ENCODE measurements at places on chromosomes 3 and 15. TPM values are rescaled to one million over a fixed set of nuclear protein-coding genes. Genes with fewer than 3 reads are reported as not detected.

Gene SPTBN5
- 0.75 TPM for total RNA-seq

Gene TNNC1
- not detected for total RNA-seq

Gene ATP10A
- 3.7 TPM for total RNA-seq

Gene RYR3
- total RNA-seq: 0.96 TPM

Gene ITPKA
- total RNA-seq: 104 TPM

Gene TPRA1
- 18.1 TPM for total RNA-seq

Gene OR5K2
- total RNA-seq: not detected

Gene PCBP4
- 56.1 TPM for total RNA-seq

Gene GOLGA6D
- total RNA-seq: not detected

Gene HTR3E
- 1.8 TPM for total RNA-seq

Gene CCDC39
- not detected for total RNA-seq
